Muscle of leg (tissue), 16 donors: ENCODE measurements at places on chromosomes 6 and 20. TPM values are rescaled to one million over a fixed set of nuclear protein-coding genes. Genes with fewer than 3 reads are reported as not detected.
A peak's percentile ranks its signal among the peaks of the same experiment; 100 is the strongest.

NR2E1 gene
- not detected for polyA plus RNA-seq

PDE7B gene
- polyA plus RNA-seq = 8.6 TPM

TRIM10 gene
- 0.21 TPM for polyA plus RNA-seq

CYP24A1 gene
- 0.98 TPM for polyA plus RNA-seq

GRCh38 chr6:38305995-38306681, 333.6 kb downstream of the BTBD9 start:
- H3K4me3 ChIP-seq = no peak overlapping the region
- peak; percentile 44 for DNase-seq
- H3K36me3 ChIP-seq = no peaks in the 10 kb centered on the region
- H3K4me1 ChIP-seq = peaks cover 16% of the 10 kb centered on the region

GRCh38 chr6:135291288-135292076, 110.4 kb downstream of the MYB start:
- DNase-seq = no peak
- no peaks in the 10 kb centered on the region for H3K27me3 ChIP-seq
- no peak overlapping the region for H3K4me3 ChIP-seq
- H3K4me1 ChIP-seq = no peaks in the 10 kb centered on the region
- H3K36me3 ChIP-seq = peaks cover 6% of the 10 kb centered on the region
- H3K27ac ChIP-seq = no peak overlapping the region

- H3K4me1 ChIP-seq = peaks cover 28% of the 10 kb centered on the region
- peak; percentile 97 for DNase-seq
- H3K36me3 ChIP-seq = peaks cover 57% of the 10 kb centered on the region
Measured at GRCh38 chr20:46363874-46364669, 42.3 kb downstream of the ELMO2 start.

DNA sequence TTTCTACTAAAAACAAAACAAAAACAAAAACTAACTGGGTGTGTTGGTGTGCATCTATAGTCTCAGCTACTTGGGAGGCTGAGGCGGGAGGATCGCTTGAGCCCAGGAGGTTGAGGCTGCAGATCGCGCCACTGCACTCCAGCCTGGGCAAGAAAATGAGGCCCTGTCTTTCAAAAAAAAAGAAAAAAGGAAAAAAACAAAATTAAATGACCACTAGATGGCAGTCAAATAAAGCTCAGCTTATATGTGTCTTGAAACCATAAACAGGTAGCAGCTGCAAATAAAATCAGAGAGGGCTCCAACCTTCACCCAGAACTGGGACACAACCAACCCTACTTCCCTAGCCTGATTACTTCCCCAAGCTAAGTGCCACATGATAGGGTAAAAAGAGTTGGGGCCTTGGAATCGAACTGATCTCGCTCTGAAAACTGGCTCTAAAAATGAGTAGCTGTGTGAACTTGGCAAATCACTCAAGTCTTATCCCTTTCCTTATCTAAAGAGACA, 67.1 kb upstream of the ADGRF4 start:
- H3K27me3 ChIP-seq = no peaks in the 10 kb centered on the region
- peak; percentile 62 for DNase-seq
- no peak overlapping the region for H3K4me3 ChIP-seq
- H3K36me3 ChIP-seq = no peaks in the 10 kb centered on the region
- H3K27ac ChIP-seq = no peak overlapping the region

DNA sequence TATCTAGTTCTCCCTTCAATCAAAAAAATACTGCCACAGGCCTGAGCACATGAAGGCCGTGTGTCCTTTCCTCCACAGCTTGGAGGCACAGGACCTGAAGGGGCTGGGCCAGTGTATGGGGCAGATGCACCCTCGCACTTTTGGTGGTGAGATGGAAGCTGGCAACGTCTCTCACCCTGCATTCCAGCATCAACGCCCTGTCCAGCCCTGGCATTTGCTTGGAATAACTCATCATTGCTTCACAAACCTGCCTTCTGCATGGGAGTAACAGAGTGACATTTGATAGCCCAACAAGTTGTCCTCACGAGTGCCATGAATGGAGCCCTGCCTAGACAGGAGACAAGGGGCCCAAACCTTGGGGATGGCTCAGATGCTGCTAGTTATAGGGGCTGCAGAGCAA, 257.9 kb downstream of the SMOC2 start:
- no peak overlapping the region for H3K27ac ChIP-seq
- H3K27me3 ChIP-seq = peaks cover 2% of the 10 kb centered on the region
- no peaks in the 10 kb centered on the region for H3K36me3 ChIP-seq
- no peak overlapping the region for H3K4me3 ChIP-seq
- no peak for DNase-seq

DNA sequence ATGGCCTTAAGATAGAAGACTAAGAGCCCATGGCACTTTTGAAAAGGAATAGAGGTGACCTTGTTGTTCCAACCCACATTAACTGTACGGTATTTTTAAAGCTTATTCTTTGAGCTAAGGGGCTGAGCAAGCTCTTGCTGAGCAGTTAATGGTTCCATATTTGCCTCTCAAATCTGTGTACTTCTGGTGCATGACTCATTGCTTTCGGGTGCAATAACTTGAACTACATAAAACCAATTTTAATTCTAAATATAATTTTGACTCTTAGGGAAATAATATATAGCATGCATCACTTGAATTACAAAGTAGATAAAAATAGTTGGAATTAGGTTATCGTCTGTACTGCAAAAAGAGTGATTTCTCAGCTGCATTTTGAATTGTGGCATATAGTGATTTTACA, 348.1 kb upstream of the CITED2 start:
- no peaks in the 10 kb centered on the region for H3K4me1 ChIP-seq
- no peaks in the 10 kb centered on the region for H3K36me3 ChIP-seq
- no peak overlapping the region for H3K27ac ChIP-seq
- DNase-seq = no peak
- H3K4me3 ChIP-seq = no peak overlapping the region

GRCh38 chr6:33566182-33567084, 13.6 kb downstream of the BAK1 start:
- no peak overlapping the region for H3K4me3 ChIP-seq
- no peak for DNase-seq
- no peaks in the 10 kb centered on the region for H3K27me3 ChIP-seq

DNA sequence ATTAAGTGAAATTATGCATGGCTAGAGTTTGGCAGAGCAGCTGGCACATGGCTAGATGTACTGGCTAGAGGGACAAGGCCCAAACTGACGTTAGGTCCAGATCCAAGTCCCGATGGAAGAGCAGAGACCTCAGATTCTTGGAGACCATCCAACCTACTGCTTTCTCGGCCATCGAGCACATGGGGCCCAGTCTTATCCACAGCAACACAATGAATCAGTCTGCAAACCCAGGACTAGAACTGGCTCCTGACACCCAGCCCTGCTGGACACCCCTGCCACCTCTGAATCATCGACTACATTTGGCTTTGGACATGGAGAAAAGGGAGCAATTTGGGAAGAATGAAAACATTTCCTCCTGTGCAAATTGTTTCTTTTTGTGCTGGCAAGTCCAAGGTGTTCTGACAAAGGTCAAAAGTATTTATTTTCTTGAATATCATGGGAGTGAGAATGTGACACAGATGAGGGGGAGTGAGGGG, 23.9 kb upstream of the YWHAB start:
- peaks cover 9% of the 10 kb centered on the region for H3K4me1 ChIP-seq
- DNase-seq = peak; percentile 23
- no peaks in the 10 kb centered on the region for H3K36me3 ChIP-seq

GRCh38 chr6:167475947-167476346, 151.1 kb downstream of the TTLL2 start:
- DNase-seq = no peak
- no peaks in the 10 kb centered on the region for H3K36me3 ChIP-seq
- no peak overlapping the region for H3K4me3 ChIP-seq
- peaks cover 12% of the 10 kb centered on the region for H3K4me1 ChIP-seq
- H3K27ac ChIP-seq = no peak overlapping the region

DNA sequence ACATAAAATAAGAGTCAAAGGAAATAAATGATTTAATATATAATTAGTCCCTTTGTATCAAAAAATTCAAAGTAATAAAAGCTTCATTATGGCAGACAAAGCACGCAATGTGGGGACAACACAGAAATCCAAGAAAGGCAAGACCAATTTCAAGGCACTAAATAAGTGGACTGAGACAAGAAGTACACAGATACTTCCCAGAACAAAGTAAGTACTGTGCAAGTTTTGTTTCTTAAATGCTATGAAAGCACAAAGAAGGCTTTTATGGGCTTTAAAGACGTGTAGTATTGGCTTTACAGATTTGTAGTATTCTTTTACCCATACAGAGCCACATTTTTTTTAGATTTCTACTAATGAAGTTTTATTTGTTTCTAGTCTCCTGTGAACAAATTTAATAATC, 174.6 kb downstream of the TRDN start:
- no peaks in the 10 kb centered on the region for H3K4me1 ChIP-seq
- no peak overlapping the region for H3K4me3 ChIP-seq
- H3K27ac ChIP-seq = no peak overlapping the region
- H3K27me3 ChIP-seq = no peaks in the 10 kb centered on the region
- peak; percentile 3 for DNase-seq

- no peaks in the 10 kb centered on the region for H3K36me3 ChIP-seq
- H3K4me3 ChIP-seq = no peak overlapping the region
- no peak overlapping the region for H3K27ac ChIP-seq
- H3K4me1 ChIP-seq = no peaks in the 10 kb centered on the region
- DNase-seq = peak; percentile 71
Measured at GRCh38 chr6:87102151-87102621, 7.3 kb upstream of the CGA start.

- peaks cover 29% of the 10 kb centered on the region for H3K36me3 ChIP-seq
- no peak overlapping the region for H3K27ac ChIP-seq
- no peak for DNase-seq
- no peak overlapping the region for H3K4me3 ChIP-seq
Measured at GRCh38 chr6:52984247-52984646, 10.8 kb downstream of the GSTA4 start.

DNA sequence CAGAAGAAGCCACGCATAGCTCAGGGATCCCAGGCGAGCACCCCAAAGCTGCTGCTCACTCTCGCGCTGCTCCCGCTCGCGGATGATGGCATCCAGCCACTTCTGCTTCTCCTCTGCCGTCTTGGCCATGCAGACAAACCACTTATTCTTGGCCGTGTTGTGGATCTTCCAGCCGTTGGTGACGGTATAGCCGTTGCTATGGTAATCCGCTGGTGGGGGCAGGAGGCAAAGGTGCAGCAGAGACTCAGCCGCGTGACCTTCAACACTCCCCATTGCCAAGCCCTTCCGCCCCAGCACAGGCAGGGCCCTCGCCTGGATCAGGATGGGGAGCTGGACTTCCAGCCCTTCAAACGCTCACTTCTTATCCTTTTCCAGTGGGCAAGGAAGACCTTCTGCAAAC, 136.9 kb downstream of the PREX1 start:
- peaks cover 35% of the 10 kb centered on the region for H3K36me3 ChIP-seq
- H3K27me3 ChIP-seq = no peaks in the 10 kb centered on the region
- H3K4me1 ChIP-seq = peaks cover 22% of the 10 kb centered on the region
- no peak overlapping the region for H3K4me3 ChIP-seq

GRCh38 chr20:52779125-52779524, 193.0 kb upstream of the TSHZ2 start:
- H3K27me3 ChIP-seq = no peaks in the 10 kb centered on the region
- no peaks in the 10 kb centered on the region for H3K36me3 ChIP-seq
- H3K4me1 ChIP-seq = no peaks in the 10 kb centered on the region

- H3K4me1 ChIP-seq = peaks cover 30% of the 10 kb centered on the region
- no peak for DNase-seq
- H3K27ac ChIP-seq = no peak overlapping the region
- no peak overlapping the region for H3K4me3 ChIP-seq
- no peaks in the 10 kb centered on the region for H3K36me3 ChIP-seq
Measured at GRCh38 chr20:63534831-63535651, 2.1 kb downstream of the PTK6 start.

DNA sequence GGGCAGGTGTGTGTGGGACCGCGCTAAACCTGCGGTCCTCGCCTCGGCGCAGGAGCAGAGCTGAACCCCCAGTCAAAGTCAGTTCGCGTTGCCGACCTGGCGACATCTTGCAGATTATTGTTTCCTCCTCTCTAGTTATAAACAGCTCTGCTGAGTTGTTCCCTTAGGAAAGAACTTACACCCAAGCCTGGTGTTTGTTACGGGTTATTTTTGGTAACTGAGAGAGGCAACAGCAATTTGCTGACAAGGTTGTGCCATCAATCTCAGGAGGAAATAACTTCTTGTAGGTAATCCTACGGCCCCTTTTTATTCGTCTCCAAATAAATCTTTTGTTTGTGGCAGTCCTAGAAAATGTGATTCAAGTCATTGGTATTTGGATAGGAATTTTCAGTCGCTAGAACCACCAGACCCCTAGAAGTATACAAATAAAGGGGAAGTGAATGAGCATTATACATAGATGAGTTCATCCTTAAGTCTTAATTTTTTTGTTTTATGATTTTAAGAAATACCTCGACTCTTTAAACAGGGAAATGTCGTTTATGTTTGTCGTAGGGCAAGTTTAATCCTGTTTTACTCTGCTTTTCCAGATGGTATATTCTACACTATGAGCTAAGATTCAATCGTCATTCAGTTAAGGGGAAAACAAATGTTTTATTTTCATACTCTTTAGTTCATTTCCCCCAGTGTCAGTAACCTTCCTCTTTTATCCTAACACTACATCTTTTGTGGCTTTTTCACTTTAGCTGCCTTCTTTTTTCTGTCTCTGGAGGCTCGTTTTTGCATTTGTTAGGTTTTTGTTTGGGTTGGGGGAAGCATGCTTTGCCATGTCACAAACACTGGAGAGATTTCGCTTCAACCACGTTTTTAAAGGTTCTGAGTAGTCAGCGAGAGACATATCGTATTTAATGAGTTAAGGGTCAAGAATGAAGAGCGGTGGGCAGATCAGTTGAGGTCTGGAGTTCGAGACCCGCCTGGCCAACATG, 1.2 kb downstream of the PM20D2 start:
- H3K4me1 ChIP-seq = peaks cover 3% of the 10 kb centered on the region
- peak overlapping the region; percentile 94 for H3K27ac ChIP-seq
- peak; percentile 66 for DNase-seq
- H3K36me3 ChIP-seq = peaks cover 5% of the 10 kb centered on the region
- peak overlapping the region; percentile 75 for H3K4me3 ChIP-seq
- H3K27me3 ChIP-seq = no peaks in the 10 kb centered on the region

DNA sequence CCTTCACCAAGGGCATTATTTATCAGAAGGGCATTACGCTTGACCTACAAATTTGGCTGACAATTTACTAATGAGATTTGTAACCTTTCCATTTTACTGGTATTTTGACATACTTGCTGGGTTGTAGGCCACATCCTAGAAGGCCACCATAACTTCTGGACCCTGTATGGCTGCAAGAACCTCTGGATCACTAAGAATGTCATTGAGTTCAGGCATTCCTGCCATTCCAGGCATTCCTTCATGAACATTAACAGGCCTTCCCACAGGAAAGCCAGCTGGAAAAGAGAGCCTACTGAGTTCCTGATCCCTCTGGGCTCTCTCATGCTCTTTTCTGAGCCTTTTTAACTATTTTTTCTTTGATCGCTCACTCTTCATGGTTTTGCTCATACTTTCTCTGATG, 28.4 kb upstream of the SLC35A1 start:
- H3K36me3 ChIP-seq = no peaks in the 10 kb centered on the region
- H3K4me3 ChIP-seq = no peak overlapping the region
- DNase-seq = no peak
- H3K4me1 ChIP-seq = no peaks in the 10 kb centered on the region
- no peaks in the 10 kb centered on the region for H3K27me3 ChIP-seq
